ENCODE measurements at places on chromosomes 13 and 19.

- peak; percentile 43 for DNase-seq
Observed at GRCh38 chr19:39915848-39916215, 18.6 kb downstream of the FCGBP start.

GRCh38 chr13:89502286-89502685 is 1831.1 kb downstream of the SLITRK5 start:
- DNase-seq, result no peak

DNA sequence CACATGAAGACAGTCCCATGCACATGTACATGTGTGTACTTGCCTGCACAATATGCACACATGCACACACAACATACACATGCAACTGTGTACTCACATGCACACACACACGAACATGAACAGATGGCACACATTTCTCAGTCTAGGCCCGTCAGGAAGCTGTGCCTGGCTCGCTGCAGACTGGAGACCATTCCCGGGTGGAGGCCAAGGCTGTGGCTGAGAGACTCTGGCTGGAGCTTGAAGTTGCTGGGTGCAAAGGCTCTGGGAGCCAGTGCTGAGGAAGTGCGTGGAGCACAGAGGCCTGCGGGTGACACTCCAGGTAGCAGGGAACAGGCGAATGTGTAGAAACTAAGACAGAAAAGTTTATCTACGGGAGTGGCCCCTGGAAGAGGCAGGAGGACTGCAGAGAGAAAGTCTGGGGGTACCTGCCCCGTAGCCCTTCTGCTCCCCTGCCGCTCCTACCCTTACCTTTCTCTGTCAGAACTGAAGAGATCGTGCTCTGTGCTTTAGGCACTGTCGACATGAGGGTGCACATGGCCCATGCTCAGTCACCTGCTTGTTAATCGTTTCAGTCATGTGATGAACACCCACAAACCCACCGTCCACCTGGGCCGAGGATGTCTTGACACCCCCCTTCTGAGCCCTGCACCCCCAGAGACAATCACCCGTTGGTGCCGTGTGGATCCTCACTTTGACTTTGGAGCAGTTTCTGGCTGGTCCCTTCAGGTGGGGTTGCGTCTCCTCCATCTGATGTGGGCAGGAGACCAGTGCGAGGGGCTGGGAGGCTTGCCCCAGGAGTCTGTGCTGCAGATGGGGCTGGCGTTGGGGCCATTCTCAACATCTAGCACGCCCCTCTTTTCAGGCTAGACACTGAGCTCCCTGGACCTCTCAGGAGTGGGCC is 69.4 kb downstream of the TEX29 start:
- DNase-seq, result peak; percentile 47

DNA sequence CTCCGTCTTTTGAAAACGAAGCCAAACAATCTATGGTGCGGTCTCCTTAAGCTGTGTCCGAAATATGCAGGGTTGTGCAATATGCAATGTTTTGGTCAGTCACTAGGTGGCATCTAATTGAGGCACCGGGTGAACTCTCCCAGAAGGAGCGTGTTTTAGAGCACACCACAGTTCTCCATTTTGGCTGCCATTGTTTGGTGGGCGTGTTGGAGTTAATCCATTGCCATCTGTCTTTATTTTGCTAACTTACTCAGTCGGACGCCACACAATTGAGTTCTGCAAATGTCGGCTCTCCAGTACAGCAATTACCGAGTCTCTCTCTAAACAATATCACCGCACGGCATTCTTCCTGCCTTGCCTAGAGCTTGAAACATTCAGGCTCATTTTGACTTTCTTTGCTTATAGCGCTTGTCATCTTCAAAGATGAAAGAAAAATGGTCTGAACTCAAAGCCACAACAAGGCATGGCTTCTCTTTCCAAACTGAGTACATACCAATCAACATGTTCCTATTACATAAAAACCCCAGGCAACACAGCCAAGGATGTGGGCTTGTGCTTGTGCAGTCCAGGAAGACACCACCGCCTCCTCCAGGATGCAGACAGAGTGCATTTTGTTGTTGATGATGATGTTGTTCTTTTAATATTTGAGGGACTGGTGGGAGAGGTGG is 182.0 kb upstream of the SERP2 start:
- peak; percentile 66 for DNase-seq

DNA sequence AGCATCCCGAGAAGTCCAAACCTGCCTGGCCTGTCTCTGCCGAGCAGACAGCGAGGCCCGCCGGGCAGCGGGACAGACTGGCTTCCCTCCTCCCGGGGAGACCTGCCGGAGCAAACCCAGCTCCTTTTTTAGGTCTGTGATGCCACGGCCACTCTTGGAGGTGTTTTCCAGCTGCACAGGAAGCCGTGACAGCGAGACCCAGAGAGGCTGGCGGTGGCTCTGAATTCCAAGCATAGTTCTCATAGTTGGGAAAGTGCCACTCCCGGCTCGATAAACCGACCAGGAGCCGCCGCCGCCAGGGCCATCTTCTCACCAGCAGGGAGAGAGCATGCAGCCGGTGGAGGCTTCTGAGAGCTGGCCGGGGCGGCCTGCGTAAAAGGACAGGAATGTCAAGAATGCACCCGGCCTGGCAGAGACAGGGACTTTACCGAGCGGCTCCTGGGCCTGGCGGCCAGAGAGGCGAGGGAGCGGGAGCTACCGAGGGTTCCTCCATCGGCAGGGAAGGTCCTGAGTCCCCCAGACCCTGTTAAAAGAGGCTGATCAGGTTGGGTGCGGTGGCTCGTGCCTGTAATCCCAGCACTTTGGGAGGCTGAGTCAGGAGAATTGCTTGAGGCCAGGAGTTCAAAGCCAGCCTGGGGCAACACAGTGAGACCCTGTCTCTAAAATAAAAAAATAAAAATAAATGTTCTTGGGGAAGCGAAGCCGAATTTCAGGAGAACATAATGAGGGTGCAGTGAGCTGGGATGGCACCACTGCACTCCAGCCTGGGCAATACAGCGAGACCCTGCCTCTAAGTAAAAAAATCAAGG is 64.9 kb downstream of the GADD45B start:
- no peak for DNase-seq

Measured in activated CD8-positive, alpha-beta memory T cell treated with anti-CD3 and anti-CD28 coated beads for 24 hours (primary cell).